ENCODE measurements at places on chromosomes 7 and 10.

- DNase-seq: no peak
Measured at GRCh38 chr7:148669927-148670326, 28.8 kb upstream of the CUL1 start.

- no peak for DNase-seq
Measured at GRCh38 chr7:36141351-36141750, 11.7 kb upstream of the EEPD1 start.

- DNase-seq: no peak
Measured at GRCh38 chr10:129491123-129491734, 24.2 kb downstream of the MGMT start.

GRCh38 chr10:12785415-12785831, 216.1 kb downstream of the CCDC3 start:
- no peak for DNase-seq

DNA sequence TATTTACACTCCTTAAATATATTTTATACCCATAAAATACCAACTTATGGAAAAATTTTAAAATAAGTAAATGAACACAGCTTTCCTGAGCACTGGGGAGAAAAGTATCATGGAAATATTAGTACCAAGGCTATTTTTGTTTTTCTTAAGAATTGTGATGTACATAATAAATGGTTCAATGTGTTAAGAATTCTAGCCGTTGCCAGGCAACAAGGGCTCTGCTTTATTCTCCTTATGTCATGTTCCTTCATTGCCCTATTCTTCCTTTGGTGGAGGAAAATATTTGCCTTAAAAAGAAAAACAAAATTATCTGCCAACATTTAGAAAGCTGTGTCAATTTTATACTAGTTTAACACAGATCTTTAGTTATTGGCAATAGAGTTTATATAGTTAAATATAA, 2.6 kb upstream of the ZPBP start:
- DNase-seq: no peak

GRCh38 chr7:26553128-26553527, 261.5 kb downstream of the SNX10 start:
- DNase-seq: no peak

GRCh38 chr10:65265451-65265954, 1660.3 kb upstream of the LRRTM3 start:
- no peak for DNase-seq

GRCh38 chr10:6400331-6400730, 179.7 kb downstream of the PRKCQ start:
- no peak for DNase-seq

DNA sequence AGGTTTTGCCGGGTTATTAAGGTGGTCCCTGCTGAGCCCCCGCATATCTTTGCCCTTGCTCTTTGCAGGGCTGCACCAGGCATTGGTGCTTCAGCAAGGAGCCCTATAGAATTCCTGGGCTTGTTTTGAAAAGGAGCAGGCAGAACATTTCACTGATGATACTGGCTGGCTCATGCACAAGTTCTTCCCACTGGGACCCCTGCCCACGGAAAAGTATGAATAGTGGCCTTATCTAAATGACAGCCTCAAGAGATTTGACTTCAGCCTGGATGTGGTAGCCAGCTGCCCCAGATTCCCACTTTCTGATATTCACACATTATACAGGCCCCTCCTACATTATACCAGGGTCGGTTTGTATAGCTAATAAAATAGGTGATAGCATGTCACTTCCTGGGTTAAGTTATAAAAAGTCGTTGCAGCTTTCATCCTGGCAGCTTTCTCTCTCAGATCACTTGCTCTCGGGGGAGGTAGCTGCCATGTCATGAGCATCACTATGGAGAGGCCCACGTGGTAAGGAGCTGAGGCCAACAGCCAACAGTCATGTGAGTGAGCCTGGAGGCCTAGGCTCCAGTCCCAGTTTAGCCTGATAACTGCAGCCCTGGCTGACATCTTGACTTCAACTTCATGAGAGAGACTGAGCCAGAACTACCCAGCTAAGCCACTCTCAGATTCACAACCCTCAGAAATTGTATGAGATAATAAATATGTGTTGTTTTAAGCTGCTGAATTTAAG, 16.8 kb upstream of the CRTAC1 start:
- no peak for DNase-seq

DNA sequence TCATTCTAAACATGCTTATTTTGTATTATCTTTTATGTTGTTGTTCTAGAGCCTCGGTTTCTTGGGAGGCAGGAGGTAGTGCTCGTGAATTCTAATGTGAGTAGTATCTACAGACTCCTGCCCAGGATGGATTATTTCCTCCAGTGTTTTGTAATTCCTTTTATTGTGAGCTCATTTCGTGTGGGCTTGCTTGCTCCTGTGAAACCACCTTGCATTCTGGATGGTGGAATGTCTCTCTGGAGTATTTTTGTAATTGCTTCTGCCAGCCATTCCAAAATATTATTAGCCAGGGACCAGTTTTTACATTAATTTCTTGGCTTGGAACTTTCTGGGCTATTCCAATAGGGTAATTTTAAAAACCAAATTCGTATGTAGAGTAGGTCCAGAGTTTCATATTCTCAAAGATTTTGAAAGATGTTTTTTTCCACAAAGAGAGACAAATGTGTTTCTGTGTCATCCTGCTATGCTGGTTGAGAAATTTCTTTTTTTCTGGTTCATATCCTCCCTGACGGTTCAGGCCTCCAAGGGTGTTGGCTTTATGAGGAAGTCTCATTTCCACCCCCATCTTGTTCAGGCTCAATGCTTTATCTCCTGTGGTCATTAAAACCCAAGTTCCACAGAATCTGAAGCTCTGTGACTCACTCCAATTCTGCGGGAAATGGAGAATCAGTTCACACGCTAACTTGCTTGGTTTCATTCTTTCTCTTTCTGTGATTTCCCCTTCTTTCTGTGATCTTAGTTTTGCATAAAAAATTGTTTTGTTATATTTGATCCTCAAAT, 41.7 kb upstream of the CALD1 start:
- DNase-seq: no peak

DNA sequence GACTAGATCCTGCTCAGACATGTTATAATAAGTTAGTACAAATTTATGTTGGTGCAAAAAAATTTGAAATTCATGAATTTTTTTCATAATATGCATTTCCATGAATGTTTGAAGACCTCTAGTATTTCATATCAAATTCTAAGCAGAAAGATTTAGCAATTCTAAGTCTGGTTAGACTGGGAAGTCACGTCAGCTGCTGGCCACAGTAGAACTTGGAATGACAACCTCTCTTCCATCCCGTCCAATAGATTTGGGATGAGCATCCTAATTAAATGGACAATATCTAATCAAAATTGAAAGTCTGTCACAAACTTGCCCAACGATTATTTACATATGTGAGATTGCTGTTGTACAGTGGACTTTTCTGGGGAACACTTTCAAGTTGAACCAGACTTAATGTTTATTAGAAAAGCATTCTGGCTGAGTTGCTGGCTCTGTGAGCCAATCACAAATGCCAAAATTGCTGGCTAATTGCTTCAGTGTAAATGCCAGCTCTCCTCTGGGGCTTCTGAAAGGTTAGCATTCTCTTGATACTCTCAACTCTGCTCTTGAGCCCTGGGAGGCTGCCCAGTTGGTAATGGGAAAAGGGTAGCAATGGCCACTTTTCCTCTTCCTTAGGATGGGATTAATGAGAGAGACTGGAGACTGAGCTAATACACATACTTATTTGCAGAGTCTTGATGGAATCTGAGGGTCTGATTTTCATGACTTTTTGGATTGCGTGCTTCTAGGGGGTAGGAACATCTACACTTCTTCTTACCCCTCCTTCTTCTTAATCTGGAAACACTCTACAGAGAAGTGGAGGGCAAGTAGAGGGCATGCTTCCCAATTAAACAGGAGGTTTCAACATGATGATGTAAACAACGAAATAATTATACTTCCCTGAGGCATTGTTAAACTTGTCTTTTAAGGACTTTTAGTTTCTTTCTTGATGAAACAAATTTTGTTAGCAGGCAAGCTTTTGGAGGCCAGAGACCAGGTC, 253.5 kb downstream of the BAMBI start:
- DNase-seq: peak; percentile 19

GRCh38 chr10:119209035-119209735, 1.8 kb downstream of the GRK5 start:
- no peak for DNase-seq

GRCh38 chr7:1748839-1749173, 78.7 kb downstream of the ELFN1 start:
- DNase-seq: no peak

DNA sequence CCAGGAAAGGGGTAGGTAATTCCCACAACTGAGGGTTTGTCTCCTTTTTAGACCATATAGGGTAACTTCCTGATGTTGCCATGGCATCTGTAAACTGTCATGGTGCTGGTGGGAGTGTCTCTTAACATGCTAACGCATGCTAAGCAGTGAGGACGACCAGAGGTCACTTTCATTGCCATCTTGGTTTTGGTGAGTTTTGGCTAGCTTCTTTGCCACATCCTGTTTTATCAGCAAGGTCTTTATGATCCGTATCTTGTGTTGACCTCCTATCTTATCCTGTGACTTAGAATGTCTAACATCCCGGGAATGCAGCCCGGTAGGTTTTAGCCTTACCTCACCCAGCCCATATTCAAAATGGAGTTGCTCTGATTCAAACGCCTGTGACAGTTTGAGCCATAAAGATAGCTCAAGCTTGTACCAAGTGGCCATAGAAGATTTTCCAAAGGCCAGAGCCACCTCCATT, 176.0 kb upstream of the NAMPT start:
- no peak for DNase-seq

DNA sequence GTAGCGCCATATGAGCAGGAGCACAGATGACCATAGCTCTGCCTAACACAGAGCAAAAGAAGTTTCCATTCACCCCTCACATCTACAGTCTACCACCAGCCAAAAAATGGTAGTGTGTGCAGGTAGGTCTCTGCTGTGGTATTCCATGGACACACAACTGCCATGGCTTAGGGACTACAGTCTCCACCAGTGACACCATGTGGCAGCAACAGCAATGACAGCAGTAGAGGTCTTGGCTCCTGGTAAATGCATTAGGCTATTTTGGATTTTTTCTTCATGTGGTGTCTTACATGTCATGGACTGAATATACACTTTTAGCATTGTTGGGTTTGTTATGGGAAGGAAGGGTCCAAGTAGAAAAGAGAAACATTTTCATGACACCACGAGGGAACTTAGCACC, 70.1 kb upstream of the CABCOCO1 start:
- no peak for DNase-seq

DNA sequence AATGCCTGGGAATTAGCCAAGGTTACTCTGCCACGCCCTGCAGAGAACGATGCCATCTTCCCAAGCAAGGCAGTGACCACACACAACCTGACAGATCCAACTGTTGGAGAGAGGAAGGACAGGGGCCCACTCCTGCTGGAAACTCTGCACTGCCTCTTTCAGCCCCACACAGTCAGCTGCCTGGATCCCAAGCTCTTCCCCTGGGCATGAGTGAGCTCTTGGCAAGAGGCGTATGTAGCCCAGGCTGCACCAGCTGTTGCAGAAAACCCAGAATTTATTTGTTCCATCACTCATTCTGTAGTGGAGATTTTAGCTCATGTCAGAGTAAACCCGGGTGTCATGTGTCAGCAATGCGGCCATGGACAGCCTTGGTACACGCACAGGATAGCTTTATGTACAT, 135.1 kb upstream of the TRIM24 start:
- no peak for DNase-seq

DNA sequence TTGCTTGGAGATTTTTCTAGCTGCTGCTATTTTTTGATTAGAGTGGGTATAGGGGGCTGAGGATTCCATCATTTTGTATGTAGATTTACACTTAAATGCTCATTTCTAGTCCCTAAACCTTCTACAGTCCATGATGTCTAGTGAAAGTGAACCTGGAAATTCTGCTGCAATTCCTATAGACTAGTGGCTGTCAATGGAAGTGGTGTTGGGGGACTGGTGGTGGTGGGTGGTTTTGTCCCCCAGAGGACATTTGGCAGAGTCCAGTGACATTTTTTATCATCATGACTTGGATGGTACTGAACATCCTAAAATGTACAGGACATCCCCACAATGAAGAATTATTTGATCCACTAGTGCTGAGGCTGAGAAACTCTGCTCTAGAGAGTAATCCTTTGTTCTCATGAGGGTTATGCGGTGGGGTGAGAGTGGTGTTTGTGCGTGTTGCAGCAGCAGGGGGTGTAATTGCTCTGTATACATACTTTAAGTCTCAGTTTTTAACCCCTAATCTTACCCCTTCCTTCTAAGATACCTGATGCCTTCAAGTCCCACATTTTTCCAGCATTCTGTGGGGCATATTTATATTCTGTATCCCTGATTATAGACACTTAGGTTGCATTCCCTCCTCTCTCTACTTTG, 35.0 kb downstream of the KIF11 start:
- DNase-seq: no peak
